ENCODE measurements at places on chromosomes 5 and 9.

- no peak for DNase-seq
These were observed 35.9 kb upstream of the SLC1A3 start for GRCh38 chr5:36570301-36571095.

DNA sequence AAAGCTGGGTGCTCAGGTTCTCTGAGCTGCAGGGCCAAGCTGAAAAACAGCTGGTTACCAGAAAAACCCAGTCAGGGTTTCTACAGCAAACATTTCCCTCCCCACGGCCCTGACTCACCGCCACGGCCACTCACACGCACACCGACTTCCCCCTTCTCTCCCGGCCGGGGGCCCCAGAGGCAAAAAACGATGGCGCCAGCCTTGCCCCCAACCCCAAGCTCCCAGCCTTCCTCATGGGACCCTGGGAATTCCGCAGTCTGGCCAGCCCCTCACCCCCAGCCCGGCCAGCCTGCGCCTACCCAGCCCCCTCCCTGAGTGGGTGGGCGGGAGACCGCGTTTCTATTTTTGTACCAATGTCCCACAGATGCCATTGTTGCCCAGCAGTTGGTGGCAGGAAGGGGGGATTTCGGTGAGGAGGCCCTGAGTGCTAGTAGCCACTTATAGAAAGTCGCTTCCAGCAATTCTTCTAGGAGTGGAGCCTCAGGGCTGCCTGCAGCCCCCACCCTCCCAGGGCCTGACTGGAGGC, 18.4 kb downstream of the ENG start:
- DNase-seq, result peak; percentile 22

DNA sequence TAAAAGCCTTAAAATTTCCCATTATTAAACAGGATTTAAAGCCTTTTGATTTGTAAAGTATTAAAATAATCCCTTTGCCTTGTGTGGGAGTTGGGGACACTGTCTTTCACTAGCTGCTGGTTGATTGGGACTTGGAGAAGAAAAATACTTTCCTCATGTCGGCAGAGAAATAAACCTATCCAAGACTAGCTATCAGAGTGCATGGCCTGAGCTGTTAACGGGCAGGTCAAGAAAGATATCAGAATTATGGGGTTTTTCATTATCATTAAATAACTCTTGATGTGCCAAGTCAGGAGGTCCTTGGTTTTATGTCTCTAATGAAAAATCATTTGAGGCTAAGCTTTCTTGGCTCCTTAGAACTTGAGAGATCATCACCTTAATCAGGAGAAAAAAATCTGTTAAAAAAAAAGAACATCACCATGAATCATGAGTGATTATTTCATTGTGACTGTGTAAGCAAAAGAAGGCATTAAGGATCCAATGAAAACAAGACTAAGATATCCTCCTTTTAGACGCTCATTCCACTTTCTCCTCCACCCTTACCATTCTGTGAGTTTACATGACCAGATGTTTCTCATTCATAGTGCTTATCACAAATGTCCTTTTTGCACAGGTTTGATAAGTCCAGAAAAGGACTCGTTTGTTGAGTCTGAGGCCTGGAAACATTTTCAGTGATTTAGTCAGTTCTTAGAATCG, 140.4 kb upstream of the EGFLAM start:
- DNase-seq, result no peak

DNA sequence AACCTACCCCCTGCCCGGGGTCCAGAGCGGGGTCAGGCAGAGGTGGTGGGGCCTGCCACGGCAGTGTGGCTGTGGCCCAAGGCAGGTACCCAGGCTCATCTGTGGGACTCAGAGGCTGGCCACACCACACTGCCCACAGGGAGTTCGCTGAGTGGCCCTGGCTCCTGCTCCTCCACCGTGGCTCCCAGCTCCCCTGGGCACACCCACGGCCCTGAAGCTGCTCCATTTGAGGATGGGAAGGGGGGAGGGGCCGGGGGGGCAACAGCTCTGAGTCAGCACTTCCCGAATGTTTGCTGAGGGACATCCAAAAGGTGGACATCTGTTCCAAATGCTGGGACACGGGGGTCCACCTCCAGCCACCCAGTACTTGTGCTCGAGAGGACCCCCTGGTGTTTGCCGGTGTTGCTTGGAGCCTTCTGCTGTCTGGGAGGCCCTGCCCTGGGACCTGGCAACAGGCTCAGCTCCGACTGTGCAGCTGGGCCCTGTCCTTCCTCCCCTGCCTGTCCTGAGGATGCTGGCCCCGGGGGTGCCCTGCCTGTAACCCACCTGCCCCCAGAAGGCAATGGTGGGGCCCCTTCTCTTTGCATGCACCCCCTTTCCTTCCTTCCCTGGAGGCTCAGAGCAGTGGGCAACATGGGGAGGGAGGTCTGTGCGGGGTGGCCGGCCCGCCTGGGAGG, 2.5 kb upstream of the NRARP start:
- no peak for DNase-seq

DNA sequence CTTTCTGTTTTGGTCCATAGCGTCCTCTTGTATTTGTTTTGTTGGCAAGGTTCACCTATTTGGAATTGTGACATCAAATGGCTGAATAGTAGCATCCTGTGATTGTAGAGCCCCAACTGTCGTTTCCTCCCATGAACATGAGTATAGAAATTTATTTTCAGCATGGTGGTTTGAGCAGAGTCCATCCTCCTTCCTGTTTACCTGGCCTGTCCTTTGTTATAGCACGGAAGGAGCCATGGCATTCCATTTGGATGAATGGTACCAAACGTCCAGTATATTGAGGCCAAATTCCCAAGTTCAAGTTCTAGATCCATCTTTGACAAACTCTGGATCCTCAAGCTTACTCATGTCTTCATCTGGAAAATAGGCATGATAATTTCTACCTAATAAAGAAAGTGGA, 16.8 kb downstream of the RASGRF2 start:
- no peak for DNase-seq
